ENCODE measurements at places on chromosomes 2 and 18.
A peak's percentile ranks its signal among the peaks of the same experiment; 100 is the strongest.

DNA sequence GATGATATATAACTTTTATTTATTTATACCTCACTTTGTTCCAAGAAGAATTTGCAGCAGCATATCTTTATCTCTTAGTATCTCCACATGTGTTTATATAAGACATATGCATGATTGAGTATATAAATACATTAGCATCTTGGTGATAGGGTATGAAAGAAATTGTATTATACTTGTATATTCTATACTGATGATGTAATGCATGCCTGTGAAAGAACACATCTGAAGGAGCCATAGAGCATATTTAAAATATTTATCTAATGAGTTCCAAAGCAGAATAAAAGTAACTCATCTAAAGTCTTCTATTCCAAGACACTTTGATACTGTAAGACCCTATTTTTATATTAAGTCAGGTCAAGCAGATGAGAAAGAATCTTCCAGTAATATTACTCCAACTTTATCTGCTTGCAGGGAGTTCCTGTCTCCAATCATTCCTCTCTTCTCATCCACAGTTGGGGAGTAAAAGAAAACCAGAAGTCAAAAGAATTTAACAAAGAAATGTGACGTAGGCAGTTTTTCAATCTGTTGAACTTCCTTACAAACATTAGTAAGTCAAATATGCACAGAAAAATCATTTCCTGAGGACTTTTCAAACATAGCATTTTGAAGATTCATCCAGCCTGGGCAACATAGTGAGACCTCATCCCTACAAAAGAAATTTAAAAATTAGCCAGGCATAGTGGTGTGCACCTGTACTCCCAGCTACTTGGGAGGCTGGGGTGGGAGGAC, 76.7 kb downstream of the DTNB start:
- no peak for DNase-seq

- DNase-seq, result no peak
Observed at GRCh38 chr2:106157416-106157815, 36.7 kb downstream of the UXS1 start.

DNA sequence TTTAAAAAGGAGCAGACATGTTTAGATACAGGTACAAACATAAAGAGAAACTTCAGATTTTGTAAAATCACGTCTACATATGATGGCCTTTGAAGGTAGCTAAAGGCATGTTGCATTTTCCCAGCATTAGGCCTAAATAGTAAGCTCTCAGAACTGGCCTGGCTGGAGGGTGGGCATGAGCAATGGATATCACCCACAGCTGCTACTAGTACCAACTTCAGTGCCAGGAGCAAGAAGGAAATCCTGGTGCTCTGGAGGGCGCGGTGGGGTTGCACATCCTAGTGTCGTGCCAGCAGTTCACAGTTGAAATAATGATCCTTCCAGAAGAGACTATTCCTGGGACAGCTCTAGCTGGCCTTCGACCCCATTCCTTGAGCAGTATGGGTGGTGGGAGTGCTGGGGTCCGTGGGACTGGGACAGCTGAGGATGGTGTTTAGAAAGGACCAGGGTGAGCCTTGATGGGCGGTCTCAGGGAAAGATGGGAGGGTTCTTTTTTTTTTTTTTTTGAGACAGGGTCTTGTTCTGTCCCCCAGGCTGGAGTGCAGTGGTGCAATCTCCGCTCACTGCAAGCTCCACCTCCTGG, 4.9 kb downstream of the DES start:
- no peak for DNase-seq

- DNase-seq, result no peak
Observed at GRCh38 chr2:147165697-147166382, 679.0 kb upstream of the ACVR2A start.

GRCh38 chr2:180505203-180505602, 475.2 kb upstream of the UBE2E3 start:
- no peak for DNase-seq

DNA sequence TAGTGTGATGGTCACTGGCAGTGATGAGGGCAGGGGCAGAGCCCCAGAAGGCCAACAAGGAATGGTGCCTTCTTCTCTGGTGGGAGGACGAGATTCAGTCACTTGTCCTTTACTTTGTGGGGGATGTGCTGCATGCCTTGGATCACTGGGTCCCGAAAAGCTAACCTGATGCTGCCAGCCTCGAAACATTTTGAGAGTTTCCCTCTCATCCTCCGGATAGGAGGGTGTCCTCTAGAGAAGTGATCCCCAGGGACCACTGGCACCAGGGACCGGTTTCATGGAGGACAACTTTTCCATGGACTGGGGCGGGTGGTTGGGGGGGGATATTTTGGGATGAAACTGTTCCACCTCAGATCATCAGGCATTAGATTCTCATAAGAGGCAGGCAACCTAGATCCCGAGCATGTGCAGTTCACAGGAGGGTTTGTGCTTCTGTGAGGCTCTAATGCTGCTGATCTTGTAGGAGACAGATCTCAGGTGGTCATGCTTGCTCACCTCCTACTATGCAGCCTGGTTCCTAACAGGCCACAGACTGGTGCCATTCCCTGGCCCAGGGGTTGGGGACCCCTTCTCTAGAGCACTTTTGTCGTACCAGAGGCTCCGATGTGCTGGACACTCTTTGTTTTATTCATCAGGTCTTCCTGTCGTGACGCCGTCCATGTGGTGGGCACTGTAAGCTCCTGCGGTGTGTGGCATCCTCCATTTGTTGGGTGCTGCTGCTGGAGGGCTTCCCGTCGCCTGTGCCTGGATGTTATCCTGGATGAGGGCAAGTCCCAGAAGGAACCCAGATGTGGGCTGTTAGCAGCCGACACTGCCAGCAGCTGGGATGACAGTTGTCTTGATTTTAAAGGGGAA, 68.5 kb upstream of the HDAC4 start:
- DNase-seq, result peak; percentile 1

DNA sequence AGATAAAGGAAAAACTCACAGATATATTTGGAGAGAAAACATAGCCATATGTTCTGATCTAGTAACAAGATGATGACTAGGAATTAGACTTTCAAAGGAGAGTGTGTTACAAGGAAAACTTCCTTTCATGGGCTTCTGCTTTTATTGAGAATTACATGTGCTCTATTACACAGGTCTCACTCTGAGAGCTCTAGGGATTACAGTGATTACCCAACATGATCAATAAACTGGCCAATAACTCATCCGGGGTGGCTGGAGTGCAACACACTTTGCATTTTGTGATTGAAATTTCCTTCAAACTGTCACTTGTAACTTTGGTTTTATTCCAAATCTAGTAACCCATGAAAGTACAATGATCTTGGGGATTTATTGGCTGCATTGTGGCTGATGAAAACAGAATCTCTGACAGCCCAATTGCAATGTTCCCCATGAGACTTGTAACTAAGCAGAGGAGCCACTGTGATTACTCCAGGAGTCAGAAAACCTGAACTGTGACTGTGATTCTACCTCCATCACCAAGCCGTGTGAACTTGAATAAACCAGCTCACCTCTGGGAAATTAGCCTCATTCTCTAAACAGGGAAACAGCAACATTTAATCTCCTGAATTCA, 40.2 kb upstream of the LRRC30 start:
- DNase-seq, result no peak

DNA sequence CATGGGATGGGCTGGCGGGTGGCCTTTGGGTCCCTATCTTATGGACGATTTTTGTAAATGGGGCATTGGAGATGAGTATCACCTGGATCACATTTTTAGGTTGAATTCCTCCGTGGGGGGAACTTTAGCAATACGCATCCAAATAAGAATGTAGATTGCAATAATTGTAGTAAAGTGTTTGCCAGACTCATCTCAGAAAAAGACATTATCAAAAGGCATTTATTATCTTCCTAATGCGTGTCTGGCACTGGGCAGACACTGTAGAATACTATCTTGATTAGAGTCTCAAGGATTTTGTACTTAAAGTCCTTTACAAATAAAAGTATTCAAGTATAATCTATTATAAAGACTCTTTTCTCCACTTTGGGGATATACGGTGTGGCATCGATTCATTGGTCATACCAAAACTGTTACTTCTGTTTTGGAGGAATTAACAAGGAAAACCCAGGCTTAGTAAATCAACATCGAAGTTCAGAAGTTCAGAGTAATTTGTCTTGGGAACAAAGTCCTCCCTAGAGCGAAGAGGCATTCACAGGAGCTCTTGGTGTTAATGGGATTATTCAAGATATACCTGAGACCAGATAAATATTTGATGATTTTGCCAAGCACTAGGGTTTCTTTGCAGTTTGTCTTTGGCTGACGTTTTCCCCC, 578 bp upstream of the ACKR3 start:
- no peak for DNase-seq

- no peak for DNase-seq
Observed at GRCh38 chr2:25491966-25492532, 150.3 kb upstream of the DNMT3A start.

GRCh38 chr2:207115715-207116364, 49.9 kb downstream of the KLF7 start:
- DNase-seq, result no peak

- DNase-seq, result no peak
Observed at GRCh38 chr2:100197631-100198153, 55.3 kb upstream of the AFF3 start.

DNA sequence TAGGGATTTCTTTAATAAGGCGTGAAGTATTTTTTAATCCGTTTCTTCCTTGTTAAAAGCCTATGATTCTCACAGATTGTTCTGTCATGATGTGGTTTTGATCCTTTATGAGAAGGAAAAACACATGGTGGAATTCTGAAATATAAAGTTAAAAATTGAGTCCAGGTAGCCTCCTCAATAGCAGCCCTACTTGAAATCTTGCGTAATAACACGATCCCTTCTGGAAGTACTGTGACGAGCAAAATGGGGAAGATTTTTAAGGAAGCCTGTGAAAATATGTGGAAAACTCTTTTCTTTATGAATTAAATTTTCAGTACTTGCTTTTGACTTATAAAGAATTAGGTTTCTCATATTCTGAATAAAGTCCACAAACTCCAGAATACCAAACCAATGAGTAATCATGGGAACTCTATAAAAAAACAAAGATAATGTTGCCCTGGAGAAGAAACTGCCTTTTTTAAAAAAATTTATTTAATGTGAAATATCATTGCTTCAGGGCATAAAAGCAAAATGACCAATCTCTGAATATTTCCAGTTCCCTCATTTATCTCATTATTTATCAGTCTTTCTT, 476.4 kb upstream of the ZEB2 start:
- DNase-seq, result no peak

- DNase-seq, result no peak
Observed at GRCh38 chr2:136874258-136874657, 108.9 kb downstream of the THSD7B start.

- DNase-seq, result no peak
Observed at GRCh38 chr2:132984731-132985130, 314.7 kb upstream of the LYPD1 start.

GRCh38 chr2:11984316-11985158, 238.1 kb downstream of the LPIN1 start:
- DNase-seq, result no peak

- DNase-seq, result no peak
Observed at GRCh38 chr18:73340135-73340977, 472.6 kb upstream of the NETO1 start.

GRCh38 chr18:52670896-52671295, 330.9 kb downstream of the DCC start:
- no peak for DNase-seq

GRCh38 chr2:65165558-65165957, 35.7 kb upstream of the RAB1A start:
- DNase-seq, result no peak

DNA sequence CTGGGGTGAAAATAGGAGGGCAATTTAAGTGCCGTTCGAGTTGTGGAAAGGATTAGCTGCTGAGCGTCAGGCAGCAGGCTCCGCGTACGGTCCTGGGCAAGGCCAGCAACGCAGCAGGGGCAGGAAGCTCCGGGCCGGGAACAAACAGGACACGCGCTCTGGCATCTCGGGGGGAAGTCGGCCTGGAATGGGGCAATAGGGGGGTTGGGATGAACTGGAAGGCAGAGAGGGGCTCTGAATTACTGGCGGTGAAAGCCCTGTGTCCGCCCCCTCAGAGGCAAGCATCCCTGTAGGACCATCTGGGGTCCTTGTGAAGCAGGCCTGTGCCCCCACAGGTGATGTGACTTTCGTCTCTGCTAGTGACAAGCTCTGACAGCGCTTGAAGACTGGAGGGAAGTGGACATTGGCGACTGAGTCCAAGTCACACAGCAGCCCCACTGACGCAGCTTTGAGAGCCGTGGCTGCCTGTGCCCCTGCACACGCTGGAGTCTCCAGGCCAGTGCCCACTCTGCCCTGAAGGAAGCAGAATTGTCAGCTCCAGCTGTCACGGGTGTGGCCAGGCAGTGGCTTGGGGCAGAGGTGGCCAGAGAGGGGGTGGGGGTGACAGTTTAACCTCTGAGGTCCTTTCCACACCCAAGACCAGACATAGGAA, 22.3 kb downstream of the GPR35 start:
- DNase-seq, result no peak

DNA sequence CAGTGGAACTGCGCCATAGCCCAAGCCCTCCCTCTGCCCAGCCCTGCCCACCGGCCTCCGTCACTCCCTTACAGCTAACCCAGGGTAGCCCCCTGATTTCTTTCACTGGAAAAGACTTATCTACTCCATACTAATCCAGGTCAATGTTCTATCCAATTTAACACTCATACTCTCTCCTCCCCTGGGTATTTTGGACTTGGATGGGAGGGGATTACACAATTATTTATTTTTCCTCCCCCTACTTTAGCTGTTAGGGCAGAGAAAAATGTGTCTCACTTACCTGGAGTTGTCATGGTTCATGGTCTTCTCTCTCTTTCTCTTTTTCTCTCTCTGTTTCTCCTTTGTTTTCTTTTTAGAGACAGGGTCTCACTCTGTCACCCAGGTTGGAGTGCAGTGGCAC, 100.6 kb upstream of the ST8SIA3 start:
- DNase-seq, result no peak

- DNase-seq, result no peak
Observed at GRCh38 chr2:62038975-62039771, 133.7 kb downstream of the COMMD1 start.

DNA sequence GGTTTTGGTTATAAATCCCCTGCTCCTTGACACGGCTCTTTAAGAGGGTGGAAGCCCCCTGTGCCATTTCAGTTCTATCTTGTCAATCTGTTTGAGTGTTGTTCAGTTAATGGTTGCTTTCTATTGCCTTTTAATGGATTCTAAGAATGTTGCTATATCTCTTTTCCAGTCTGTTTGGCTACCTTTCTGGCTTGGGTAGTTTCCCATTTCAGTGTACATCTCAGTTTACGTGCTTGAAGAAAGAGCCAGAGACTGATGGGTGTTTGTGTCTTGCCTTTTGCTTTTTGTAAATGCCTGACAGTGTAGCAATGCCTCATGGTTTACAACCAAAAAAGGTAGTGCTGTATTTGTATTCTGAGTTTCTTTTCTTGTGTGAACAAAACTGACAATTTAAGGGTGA, 45.3 kb downstream of the SPATS2L start:
- no peak for DNase-seq

GRCh38 chr2:37262522-37262921, 31.1 kb downstream of the NDUFAF7 start:
- no peak for DNase-seq

- DNase-seq, result no peak
Observed at GRCh38 chr18:59540346-59540745, 156.9 kb downstream of the CCBE1 start.

DNA sequence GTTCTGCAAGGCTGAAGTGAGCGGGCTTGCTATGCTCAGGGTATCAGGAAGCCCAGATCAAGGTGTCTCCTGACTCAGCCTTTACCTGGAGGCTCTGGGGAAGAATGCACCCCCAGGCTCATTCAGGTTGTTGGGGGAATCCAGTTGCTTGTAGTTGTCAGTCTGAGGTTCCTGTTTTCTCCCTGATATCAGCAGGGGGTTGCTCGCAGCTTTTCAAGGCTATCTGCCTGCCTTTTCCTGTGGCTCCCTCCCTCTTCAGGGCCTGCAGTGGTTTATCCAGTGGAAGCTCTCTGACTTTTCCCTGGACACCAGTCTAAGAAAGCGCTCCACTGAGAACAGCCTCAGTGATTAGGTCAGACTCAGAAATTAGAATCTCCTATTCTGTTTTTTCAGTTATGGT, 116.6 kb downstream of the PTPRM start:
- no peak for DNase-seq

All from progenitor cell of endocrine pancreas (in vitro differentiated cells).